ENCODE measurements at places on chromosomes 1 and 21.

DNA sequence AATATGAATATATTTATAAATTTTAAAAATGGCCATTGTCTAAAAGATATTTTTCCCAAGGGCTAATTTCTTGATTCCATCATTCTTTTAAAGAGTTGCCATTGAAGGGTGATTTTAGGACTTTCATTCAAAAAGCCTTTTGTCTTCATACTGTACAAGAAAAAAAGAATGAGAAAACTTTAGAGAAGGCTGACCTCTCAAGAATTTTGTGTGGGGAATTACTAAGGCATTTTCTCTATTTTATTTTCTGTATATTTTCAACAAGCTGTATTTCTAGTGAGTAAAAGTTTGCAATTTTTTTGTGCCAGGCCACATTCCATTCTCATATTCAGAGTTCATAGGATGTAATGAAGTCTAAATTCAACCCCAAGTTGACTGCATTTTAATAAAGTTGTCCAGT lies 49.3 kb downstream of the IVNS1ABP start:
- no peak for DNase-seq

DNA sequence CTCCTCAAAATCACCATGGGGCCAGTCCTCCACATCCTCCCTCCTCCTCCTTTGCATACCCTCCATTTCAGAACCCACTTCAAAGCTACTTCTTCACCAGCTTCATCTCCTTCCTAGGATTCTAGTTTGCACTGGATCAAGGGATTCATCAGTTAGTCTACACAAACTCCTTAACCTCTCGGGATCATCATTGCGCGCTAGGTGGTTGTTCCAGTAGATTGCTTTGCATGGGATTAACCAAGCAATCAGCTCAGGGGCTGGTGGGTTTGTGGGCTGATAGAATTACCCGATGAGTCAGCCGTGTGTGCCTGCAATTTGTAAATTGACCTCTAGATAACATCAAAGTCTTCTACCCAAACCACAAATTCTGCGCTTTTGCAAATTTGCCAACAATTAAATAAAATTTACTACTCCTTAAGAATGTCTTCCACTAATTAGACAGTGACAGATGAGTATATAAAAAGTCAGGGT lies 7.7 kb downstream of the KANK4 start:
- no peak for DNase-seq

DNA sequence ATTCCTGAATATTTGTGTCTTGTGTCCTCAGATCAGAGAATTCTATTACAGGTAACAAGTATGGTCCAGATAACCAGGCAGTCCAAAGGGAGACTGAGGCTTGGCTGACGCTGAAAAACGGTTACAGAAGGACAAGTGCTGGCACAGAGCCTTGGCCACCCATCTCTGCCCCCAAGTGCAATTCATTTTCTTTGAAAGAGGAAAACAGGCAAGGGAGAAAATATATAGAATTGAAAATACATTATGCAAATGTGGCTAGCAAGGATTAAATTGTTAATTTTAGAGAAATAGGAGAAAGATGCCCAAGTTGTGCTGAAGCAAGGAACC lies 1.2 kb downstream of the SORT1 start:
- DNase-seq: no peak

- no peak for DNase-seq
Measured at GRCh38 chr1:104132382-104132973, 382.8 kb downstream of the AMY1C start.

DNA sequence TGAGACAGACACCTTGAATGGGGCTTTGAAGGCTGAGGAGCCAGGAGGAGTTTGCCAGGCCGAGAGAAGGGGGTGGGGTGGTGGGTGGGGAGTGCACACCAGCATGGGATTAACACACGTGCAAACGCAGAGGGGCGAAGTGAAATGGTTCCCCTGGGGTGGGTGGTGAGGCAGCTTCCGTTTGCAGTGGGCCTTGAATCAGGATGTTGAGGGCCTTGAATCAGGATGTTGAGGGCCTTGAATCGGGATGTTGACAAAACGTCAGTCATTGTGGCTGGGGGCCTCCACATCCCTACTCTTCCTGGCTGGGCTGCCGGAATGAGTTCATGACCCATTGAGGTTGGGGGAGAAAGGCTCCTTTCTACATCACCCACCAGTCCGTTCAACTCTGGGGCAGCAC lies 16.6 kb downstream of the LDLRAP1 start:
- DNase-seq: no peak

DNA sequence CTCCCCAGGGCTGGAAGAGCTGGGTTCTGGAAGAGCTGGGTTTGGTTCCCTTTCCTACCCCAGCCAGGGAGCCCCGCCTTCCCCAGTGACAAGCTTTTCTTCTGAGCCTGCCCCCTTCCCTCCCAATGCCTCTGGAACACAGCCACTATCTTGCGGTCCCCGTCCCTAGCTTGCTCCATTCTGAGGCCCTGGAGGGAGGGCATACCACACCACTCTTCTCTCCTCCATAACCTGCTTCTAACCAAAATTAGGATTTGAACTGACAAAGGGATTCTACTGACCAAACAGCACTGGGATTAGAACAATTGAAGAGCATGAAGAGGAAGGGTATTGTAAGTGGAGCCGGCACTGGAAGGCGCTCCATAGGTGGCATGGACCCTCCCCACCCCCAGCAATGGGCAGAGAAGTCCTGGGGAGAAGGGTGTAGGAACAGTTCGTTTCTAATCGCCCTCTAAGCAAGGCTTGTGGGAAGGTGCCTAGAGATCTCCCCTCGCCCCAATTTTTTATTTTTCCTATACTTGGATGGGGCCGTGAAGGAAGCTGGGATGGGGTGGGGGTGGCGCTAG lies 690 bp downstream of the C1orf216 start:
- DNase-seq: peak; percentile 74

DNA sequence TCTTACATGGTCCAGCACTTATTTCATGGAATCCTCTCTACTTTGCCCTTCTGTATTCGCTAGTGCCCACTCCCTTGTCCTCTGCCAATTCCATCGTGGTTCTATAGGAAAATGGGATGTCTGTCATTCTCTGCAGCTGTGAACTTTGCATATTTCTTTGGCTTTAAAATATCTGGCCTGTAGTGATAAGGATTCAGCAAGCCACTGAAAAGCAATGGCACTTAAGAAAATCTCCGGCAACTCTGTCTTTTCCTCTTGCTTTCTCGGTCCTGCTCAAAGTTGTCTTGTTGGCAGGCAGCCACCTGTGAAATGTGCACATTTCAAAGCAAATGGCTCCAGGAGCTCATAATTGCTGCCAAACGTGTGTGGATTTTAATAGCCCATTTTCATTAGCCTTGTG lies 91.8 kb downstream of the CHD1L start:
- DNase-seq: no peak

DNA sequence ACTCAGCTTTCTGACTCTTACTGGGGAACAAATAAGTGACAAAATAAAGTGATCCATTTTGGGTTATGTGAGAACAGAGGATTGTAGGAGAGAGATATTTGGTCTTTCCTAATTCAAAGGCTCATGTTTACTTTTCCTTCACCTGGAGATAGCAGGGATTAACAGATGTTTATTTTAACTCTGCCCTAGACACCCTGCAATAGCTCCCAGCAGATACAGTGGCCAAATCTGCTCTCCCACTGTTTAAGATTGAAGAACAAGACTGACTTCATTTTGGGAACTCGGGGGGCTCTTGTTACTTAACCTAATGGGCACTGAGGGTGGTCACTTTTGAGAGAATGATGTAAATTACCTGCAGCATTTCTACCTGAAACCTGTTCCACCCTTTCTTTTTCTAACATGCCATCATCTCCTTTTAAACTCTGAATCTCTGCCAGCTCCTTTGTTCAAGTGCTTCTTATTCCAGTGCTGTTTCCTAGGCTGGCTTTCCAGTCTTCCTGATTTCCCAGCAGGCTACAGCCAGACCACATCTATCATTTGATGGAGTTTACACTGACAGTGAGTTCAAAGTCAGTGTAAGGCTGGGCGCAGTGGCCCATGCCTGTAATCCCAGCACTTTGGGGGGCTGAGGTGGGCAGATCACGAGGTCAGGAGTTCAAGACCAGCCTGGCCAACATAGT lies 90.0 kb downstream of the SELENOF start:
- no peak for DNase-seq

GRCh38 chr1:217721692-217722091 lies 90.5 kb downstream of the SPATA17 start:
- DNase-seq: no peak

- no peak for DNase-seq
Measured at GRCh38 chr1:231861541-231862481, 235.2 kb downstream of the DISC1 start.

- no peak for DNase-seq
Measured at GRCh38 chr1:46476673-46477072, 13.0 kb upstream of the DMBX1 start.

- no peak for DNase-seq
Measured at GRCh38 chr1:213385806-213386324, 334.8 kb downstream of the RPS6KC1 start.

GRCh38 chr1:160829766-160830165 lies 32.9 kb downstream of the CD244 start:
- no peak for DNase-seq
